ENCODE measurements at places on chromosomes 2 and 18.

GRCh38 chr2:20608666-20609348 lies 42.1 kb downstream of the HS1BP3 start:
- DNase-seq, result no peak

- no peak for DNase-seq
Observed at GRCh38 chr2:73359915-73360697, 25.5 kb upstream of the ALMS1 start.

- DNase-seq, result peak; percentile 68
Observed at GRCh38 chr2:118881490-118882129, 34.2 kb upstream of the EN1 start.

DNA sequence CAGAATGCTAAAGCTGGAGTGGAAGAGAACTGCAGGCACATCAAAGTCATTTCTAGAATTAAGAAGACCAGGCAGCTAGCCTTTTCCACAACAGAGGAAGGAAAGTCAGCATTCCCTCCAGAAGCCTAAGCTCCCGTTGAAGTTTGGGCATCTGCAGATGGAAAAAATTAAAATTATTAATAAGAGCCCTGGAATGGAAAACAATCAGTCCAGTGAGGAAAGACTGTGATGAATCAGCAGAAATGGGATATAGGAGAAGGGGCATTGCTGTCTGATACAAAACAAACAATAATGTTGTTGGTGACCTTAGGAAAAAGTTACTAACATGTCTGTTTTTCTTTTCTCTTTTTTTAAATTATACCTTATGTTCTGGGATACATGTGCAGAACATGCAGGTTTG lies 450.7 kb upstream of the SLC14A2 start:
- DNase-seq, result no peak

DNA sequence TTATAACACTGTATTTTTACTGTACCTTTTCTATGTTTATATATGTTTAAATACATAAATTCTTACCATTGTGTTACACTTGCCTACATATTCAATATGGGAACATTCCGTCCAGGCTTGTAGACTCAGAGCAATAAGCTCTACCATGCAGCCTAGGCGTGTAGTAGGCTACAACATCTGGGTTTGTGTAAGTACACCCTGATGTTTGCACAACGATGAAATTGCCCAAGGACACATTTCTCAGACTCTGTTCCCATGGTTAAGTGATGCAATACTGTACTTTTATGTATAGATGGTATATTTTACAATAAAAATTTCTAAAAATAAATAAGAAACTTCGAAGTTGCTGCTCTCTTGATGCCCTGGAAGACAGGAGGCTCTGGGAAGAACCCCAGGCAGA lies 38.4 kb downstream of the YPEL5 start:
- no peak for DNase-seq

GRCh38 chr2:71672826-71673795 lies 219.8 kb downstream of the DYSF start:
- DNase-seq, result no peak

DNA sequence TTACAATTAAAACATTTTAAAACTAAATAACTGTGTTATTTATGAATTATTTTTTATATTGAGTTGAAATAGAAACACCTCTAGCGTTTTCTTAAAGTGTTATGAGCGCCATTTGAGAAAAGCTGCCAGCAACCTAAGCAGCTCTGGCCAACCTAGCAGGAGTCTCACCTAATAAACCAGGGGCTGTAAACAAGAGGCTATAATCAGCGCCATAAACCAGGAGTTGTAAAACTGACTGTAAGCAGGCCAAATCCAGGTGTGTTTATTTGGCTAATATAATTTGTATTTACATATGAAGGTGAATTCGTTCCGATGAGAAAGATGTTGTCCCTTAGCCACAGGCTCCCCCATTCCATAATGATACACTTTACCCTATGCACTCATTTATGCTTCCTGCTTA lies 34.7 kb downstream of the LRRTM1 start:
- no peak for DNase-seq

Measured in stimulated activated CD4-positive, alpha-beta T cell treated with anti-CD3 and anti-CD28 coated beads, Interleukin-4, amount 100 ng/mL, for 1 hour (primary cell).